Effector CD8-positive, alpha-beta T cell (primary cell): ENCODE measurements at places on chromosomes 4 and X.

- DNase-seq, result no peak
Measured at GRCh38 chr4:158860856-158861255, 92.0 kb downstream of the FNIP2 start.

DNA sequence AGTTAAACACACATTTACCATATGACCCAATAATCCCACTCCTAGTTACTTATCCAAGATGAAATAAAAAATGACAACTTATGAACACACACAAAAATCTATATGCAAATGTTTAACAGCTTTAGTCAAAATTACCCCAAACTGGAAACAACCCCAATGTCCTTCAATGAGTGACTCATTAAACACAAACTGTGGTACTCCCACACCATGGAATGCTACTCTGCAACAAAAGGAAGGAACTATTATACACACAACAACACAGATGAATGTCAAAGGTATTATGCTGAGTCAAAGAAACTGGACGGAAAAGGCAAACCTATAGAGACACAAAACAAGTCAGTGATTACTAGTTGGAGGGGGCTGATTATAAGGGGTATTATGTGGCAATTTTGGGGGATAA, 40.5 kb downstream of the MED14 start:
- no peak for DNase-seq

DNA sequence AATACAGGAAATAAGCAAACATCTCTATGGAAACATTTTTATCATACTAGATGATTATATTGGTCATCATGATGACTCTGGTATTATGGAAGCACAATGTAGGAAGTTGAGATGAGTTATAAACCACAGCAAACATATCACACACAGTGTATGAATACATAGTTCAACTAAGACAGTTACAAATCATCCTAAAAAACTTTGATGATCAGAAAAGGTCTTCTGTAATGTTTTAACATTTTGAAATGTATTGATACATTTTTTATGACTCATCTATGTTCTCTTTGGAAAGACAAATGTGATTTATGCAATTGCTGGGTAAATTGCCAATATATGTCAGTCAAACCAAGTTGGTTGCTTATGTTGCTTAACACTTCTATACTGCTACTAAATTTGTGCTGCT, 4.8 kb downstream of the CXCL3 start:
- no peak for DNase-seq

- DNase-seq, result no peak
Measured at GRCh38 chrX:150768580-150769190, 75.5 kb downstream of the MTMR1 start.

GRCh38 chrX:134746410-134746785, 88.1 kb upstream of the PLAC1 start:
- DNase-seq, result no peak

GRCh38 chr4:186027405-186027804, 41.6 kb upstream of the TLR3 start:
- no peak for DNase-seq

GRCh38 chrX:66731398-66731797, 92.5 kb upstream of the EDA2R start:
- DNase-seq, result no peak

GRCh38 chr4:120901731-120902130, 20.8 kb downstream of the PRDM5 start:
- no peak for DNase-seq

DNA sequence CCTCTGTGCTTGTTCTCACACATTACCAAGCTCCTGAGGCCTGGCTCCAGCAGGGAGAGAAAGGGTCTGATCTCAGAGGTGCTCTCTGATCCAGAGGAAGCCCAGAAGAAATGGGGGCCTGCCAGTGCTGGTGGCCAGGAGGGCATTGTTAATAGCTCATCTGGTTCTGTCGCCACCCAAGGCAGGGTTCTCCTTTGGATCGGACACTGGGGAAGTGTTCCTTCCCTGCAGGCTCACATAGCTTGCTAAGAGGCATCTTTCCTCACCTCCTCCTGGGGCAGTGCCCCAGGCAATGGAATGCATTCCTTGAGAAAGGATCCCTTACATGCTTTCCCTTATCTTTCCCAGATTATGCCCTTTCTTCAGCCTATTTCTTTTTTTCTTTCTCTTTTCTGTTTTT, 53.8 kb downstream of the RBM47 start:
- DNase-seq, result no peak

GRCh38 chr4:98524230-98524629, 134.2 kb downstream of the TSPAN5 start:
- DNase-seq, result no peak

GRCh38 chrX:152530967-152531366, 79.9 kb upstream of the GABRA3 start:
- no peak for DNase-seq

DNA sequence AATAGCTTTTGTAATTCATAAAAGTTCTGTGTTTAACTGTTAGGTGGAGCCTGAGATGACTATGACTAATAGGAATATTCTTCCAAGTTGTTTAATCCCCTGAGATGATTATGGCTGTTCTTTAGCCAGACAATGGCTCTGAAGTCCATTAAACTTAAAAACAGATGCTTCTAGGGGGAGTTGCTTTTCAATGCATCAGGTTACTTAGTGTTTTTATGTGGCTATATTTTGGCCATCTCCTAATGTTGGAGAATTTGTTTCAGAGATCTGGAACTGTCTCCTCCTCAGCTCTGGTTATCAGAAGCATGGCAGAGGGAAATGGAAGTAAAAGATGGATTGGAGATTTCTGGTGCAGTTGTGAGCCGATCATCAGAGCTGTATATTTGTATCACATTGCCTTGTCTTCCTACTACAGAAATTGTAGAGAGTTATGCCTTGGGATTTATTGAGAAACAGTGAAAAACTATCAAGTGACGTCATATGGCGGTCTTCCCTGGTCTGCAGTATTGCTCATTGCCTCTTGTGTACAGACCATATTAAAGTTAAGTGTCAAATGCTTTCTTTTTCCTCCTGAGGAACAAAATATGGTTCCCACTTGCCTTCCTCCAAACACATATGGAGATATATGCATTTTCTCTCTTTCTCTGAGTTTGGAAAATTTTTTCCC, 29.8 kb downstream of the SGMS2 start:
- no peak for DNase-seq

- no peak for DNase-seq
Measured at GRCh38 chr4:75549019-75549418, 6.8 kb upstream of the ODAPH start.

DNA sequence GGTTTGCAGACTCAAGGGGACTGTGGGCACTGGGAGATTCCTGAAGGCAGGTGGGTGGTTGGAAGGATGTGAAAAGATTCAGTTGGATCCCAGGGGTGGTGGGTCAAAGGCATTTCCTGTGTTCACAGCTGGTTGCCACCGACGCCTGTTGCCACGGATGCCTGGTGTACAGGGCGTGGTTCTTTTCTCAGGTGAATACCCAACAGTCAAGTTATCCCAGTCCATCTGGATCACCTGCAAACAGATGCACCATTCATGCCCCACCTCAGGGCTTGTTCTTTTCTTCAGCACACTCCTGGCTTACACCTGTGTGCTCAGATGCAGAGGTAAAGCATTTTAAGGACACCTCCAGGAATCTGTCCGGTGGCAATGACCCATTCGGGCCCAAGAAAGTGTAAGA, 55.8 kb upstream of the SHOX start:
- DNase-seq, result no peak

GRCh38 chr4:85474818-85475630, at the start of gene ARHGAP24:
Gene ARHGAP24 (plus strand): TSS chr4:85475150.
- no peak for DNase-seq

GRCh38 chr4:53571936-53572599, 19.2 kb downstream of the LNX1 start:
- no peak for DNase-seq

DNA sequence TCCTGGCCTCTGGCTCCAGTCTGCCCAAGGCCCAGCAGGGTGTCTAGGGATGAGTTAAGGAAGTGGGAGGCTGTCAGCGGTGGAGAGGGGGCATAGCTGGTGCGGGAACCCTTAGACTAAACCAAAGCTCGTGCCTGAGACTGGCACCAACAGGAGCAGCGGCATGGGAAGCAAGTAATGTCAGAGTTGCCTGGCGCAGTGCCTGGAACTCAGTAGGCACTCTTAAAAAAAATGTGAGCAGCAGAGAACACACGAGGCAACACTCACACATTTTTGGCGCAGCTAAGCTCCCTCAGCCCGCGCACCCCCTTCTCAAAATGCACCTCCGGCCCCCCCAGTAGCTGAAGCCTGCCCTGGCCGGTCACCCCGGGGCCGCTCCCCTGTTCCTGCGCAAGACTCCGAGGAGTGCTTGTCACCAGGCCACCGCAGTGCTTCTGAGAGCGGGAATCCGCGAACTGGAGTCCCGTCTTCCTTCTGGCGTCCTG, 583 bp downstream of the GABRE start:
- no peak for DNase-seq

GRCh38 chr4:30172416-30172815, 547.8 kb upstream of the PCDH7 start:
- no peak for DNase-seq

DNA sequence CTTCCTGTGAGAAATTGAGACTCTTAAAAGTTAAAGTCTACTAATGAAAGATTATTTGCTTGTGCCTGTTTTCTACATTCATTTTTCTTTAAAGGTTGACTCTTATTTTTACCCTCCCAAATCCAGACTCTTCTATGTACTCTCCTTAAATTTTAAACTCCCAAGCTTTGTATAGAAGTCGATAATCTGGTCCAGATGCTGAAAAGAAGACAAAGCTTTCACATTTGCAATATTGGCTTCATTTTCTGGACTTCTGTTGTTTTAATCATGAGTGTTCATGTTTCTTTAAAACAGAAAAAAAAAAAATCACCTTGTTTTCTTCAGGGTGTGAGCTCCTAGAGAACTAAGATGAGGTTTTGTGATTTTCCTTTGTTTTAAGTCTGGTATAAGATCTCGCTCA, 53.2 kb upstream of the TBC1D14 start:
- DNase-seq, result no peak
